ENCODE measurements at places on chromosomes 2 and 18.

DNA sequence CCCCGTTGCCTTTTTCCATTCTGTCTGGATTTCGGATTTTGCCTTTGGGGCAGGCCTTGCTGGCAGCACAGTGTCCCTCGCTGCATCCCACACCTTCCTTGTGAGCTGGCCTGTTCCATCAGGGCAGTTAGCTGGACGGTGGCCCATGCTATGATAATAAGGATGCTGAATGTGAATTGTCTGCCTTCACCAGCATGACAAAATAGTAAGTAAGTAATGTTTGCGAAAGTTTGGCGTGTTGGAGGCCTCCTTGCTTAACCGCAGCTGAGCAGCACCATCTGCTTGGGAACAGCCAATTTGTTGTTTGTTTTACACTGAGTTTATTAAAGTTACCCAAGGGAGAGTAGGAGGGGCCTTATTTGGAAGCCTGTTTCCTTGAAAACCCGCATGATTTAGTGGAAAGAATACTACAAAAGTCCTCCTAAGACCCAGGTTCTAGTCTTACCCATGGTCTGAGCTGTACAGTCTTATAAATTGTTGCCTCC is 469.7 kb upstream of the FANCL start:
- no peak for DNase-seq

DNA sequence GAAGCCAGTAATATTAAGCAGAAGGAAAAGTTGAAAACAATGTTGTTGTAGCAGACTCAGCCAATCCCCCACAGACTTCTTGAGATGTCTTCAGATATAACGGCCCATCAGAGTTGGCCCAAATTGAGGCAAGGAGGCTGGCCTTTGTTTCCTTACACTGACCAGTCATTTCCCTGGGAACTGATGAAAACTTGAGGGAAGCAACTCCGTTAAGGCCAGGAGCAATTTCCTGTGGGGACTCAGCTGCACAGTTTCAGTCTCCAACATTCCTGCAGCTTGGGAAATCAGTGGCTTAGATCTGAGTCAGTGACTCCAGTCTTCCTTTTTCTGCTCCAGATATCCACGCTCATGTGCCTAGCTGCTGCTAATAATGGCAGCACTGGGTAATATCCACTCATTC is 75.7 kb downstream of the FTCDNL1 start:
- no peak for DNase-seq

DNA sequence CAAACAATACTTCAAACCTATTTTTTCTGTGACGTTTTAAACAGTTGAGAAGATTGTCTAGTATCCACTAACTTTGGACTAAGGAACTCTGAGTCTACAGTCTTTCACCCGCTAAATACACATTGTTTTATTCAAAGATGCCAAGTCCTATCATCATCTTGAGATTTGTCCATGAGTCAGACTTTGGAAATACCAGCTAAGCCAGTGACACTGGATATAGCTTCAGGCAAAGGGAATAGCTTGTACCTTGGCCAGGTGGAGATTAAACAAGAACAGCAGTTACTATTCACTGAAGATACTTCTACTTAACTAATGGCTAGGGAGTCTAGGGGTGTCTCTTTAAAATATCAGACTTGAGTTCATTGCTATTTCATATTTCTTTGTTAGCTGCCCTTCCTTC is 137.5 kb downstream of the COMMD1 start:
- DNase-seq: no peak

- DNase-seq: no peak
Observed at GRCh38 chr18:22303927-22304326, 113.8 kb downstream of the CTAGE1 start.

- no peak for DNase-seq
Observed at GRCh38 chr2:195214072-195214471, 443.0 kb upstream of the SLC39A10 start.

GRCh38 chr2:39437522-39438296 is 624 bp upstream of the MAP4K3 start:
- no peak for DNase-seq

GRCh38 chr2:1505031-1505441 is 91.8 kb downstream of the TPO start:
- DNase-seq: no peak

GRCh38 chr2:80519121-80519643 is 214.6 kb upstream of the LRRTM1 start:
- DNase-seq: no peak

- no peak for DNase-seq
Observed at GRCh38 chr2:148282201-148282600, 261.3 kb downstream of the MBD5 start.

DNA sequence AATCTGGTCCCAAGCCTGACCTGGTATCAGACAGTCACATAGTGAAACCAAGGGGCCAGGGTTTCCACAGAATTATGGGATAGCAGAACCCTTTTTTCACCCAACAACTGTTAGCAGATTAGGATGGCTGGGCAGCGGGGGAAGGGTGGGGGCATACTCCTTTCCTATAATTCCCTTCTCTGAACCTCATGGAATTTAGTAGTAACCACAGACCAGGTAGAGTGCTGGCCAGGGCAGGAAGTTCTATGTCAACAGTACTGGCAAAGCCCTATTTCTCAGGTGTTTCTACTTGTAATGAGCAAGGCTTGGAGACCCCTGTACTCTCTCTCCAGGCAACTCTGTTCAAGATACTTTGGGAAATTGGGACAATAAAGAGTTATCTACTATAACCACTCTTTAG is 174.6 kb downstream of the THADA start:
- DNase-seq: no peak

All from stimulated activated CD4-positive, alpha-beta T cell treated with anti-CD3 and anti-CD28 coated beads, Interleukin-12 subunit alpha, Interleukin-12 subunit beta, amount 100 ng/mL, for 4 hours (primary cell).